Activated naive CD4-positive, alpha-beta T cell treated with anti-CD3 and anti-CD28 coated beads, Interleukin-2, amount 50 U/mL, for 72 hours (primary cell): ENCODE measurements at places on chromosomes 4 and X. TPM values are rescaled to one million over a fixed set of nuclear protein-coding genes. Genes with fewer than 3 reads are reported as not detected.

Gene CDX4
- not detected for total RNA-seq

Gene GABRE
- total RNA-seq = not detected

Gene SLC10A4
- total RNA-seq = not detected

Gene DEFB131A
- not detected for total RNA-seq

Gene FAM184B
- total RNA-seq = not detected

Gene GYG2
- total RNA-seq = not detected

GRCh38 chr4:26127851-26128337, 192.9 kb upstream of the RBPJ start:
- no peak for DNase-seq

- no peak for DNase-seq
Observed at GRCh38 chrX:46543441-46543840, 1.8 kb downstream of the ZNF674 start.

DNA sequence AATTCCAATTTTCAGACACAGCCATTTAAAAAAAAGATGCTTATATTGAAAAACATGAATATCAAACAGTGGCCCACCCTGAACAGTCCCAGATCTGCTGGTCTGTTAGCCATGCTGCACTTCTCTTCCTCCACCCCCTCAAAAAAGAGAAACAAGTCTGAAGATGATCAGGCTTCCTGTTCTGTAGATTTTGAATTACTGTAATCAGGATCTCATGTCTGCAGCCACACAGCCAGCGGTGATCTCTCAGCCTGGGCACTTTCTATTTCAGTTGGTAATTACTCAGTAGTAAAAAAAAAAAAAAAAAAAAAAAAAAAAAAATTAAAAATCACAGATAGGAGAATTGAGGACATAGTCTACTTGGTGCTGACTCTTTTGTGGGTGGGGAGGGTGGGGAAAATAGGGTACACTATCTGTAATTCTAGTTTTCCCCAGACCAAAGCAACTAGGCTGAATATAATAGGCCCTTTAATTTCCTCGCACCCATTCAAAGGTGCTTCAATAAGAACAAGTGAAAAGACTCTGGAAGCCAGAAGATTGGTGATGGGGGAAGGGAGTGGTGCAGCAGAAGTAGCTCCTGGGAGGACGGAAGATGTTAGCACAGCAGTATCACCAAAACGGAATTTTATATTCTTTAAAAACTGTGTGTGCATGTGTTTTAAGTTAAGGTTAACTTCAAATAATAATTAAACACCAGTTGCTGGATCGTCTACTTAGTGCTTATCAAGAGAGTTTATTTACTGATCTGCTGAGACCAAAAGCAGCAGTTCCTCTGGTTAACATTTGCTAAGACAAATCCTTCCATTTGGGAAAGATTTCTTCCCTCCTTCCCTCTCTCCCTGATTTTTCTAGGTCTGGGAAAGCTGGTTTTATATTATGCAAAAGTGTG, 47.0 kb downstream of the SPRY1 start:
- DNase-seq = peak; percentile 12

DNA sequence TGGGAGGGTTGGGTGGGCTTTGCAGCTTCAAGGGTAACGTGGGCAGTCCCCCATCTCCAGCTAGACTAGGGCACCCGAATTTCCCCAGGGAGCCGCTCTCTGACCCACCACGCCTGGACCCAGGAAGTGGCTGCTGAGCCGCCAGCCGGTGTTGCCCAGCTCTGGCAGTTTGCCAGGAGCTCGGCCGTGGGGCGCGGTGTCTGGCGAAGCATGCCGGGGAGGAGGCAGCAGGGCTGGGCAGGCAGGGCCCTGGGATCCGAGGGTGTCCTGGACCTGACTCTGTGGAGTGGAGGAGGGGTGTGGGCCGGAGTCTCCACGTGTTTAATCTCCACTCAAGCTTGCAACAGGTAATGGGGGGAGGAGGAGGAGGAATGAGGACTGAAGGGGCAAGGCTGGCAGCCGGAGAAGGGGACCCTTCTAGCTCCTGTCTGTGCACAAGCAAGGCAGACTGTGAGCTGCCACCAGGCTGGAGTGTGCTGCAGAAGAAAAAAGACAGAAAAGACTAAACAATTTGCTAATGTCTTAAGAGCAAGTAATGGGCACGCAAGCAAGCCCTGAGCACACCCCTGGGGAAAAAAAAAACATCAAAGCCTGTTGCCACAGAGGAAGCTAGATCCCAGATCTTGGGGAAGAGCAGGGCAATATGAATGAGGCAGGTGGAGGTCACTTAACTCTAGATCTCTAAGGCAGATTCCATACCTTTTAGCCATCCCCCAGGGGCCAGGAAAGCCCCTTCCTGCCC, 2.4 kb downstream of the LONRF3 start:
- DNase-seq = peak; percentile 55

- DNase-seq = no peak
Observed at GRCh38 chr4:148052448-148052847, 320.6 kb downstream of the ARHGAP10 start.

- no peak for DNase-seq
Observed at GRCh38 chr4:24632011-24632410, 47.7 kb upstream of the DHX15 start.

GRCh38 chrX:21586001-21586400, 72.1 kb downstream of the KLHL34 start:
- no peak for DNase-seq

GRCh38 chr4:153427363-153428071, 38.6 kb upstream of the TMEM131L start:
- DNase-seq = no peak

DNA sequence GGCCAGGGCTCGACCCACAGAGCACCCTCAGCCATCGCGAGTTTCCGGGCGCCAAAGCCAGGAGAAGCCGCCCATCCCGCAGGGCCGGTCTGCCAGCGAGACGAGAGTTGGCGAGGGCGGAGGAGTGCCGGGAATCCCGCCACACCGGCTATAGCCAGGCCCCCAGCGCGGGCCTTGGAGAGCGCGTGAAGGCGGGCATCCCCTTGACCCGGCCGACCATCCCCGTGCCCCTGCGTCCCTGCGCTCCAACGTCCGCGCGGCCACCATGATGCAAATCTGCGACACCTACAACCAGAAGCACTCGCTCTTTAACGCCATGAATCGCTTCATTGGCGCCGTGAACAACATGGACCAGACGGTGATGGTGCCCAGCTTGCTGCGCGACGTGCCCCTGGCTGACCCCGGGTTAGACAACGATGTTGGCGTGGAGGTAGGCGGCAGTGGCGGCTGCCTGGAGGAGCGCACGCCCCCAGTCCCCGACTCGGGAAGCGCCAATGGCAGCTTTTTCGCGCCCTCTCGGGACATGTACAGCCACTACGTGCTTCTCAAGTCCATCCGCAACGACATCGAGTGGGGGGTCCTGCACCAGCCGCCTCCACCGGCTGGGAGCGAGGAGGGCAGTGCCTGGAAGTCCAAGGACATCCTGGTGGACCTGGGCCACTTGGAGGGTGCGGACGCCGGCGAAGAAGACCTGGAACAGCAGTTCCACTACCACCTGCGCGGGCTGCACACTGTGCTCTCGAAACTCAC, 3.6 kb downstream of the MID1IP1 start:
- DNase-seq = peak; percentile 57

DNA sequence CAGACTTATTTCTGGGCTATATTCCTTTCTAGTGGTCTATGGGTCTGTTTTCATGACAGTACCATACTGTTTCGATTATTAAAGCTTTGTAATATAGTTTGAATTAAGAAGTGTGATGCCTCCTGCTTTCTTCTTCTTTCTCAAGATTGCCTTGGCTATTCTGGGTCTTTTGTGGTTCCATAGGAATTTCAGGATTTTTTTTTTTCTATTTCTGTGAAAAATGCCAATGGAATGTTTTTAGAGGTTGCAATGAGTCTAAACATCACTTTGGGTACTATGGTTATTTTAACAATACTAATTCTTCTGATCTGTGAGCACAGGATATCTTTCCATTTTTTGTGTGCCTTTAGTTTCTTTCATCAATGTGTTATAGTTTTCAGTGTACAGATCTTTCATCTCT, 204.3 kb upstream of the HCCS start:
- no peak for DNase-seq

DNA sequence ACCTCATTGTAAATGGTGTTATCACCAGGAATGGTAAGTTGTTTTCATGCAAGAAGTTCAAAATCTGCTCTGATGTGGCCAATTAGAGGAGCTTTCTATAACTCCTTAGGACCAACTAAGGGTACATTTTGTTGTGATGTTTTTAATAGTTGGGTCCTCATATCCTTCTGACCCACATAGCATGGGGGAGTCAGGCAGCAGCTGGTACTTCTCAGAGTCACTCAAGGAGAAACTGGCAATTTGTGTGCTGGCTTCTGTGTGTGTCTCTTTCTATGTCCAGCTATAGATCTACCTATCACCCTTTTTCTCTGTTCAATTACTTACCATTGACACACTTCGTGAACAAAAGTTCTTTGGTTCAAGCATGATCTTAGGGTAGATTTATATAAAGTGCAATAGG, 194.3 kb upstream of the TENM3 start:
- no peak for DNase-seq

DNA sequence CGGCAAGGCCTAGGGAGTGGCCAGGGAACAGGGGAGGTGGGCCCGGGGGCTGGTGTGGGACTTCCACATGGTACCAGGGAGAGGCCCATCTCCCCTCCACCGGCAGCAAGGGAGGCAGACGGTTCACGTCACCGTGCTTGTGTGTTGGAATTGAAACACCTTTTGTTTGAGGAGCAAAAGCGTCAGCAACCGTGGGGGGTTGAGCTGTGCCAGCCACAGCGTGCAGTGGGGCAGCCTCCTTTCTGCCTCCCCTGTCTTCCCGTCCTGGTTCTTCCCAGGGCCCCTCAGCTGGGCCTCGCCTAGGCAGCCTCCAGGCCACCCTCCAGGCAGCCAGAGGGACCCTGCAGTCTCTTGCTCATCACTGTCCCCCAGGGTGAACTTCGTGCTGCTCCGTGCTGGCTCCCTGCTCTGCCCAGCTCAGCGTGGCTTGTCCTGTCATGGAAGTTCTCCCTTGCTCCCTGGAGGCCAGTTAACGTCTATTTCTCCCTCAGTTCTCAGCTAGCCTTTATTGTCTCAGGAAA, 32.1 kb upstream of the HGFAC start:
- DNase-seq = peak; percentile 40

DNA sequence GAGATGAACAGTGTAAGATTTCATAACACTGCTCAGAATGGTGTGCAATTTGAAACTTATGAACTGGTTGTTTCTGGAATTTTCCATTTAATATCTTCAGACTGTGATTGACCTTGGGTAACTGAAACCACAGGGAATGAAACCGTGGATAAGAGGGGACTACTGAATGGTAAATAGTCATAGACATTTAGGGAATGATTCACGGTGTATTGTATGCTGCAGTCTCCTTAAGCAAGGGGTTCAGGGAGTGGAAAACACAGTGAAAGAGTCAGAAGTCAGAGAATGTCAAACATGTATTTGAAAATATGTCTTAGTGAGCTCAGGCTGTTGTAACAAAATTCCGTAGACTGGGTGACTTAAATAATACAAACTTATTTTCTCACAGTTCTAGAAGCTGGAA, 398.2 kb upstream of the DIPK2B start:
- DNase-seq = no peak

DNA sequence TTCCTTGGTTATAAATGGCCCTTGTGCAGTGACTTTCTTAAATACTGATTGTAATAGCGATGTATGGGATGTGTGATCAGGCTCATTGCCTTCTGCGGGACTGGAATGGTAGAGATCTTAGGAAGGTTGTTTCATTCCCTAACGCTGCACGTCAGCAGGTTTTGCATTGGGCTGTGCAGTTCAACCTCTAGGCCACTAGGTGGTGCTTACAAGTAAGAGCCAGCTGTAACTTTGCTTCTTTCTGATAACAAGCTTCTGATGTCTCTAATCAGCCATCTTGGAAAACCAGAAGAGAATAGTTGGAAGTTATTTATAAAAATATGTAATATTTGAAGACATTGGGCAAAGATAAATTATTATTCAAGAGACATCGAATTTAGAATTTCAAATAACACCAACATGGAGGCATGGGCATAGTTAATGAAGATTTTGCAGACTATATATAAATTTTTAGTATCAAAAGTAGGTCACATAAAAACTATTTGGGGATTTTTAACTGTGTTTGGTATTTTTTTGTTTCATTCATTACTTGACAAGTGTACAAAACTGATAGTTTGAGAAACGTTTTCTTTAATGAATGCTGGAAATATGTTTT, 339.7 kb upstream of the PCDH7 start:
- DNase-seq = peak; percentile 21

GRCh38 chr4:52989865-52990264, 127.7 kb downstream of the RASL11B start:
- DNase-seq = no peak

DNA sequence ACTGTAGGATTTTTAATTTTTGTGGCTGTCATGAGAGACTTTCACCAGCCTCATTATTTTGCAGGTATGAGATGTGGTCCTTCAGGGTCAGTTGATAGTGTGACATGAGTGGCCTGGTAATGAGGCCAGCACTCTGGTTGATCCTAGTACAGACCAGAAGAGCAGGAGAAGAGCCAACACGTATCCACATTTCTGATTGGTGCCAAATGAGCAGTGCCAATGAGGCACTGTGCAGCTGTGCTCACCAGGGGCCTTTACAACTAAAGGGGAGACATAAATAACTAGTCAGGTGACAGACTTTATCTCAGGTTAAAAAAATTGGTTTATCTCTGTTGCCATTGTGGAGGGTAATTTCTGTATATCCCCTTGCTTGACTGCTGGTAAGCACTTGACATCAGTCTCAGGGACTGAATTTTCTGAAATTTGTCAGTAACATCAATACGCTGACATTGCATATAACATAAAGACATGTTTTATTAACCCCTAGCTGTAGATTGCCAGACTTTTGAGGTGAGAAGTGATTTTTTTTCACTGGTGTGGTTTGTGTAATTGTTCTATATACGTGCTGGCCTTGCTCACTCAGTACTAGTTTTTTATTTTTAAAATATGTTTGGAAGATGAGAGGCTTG, 101.2 kb downstream of the AFF1 start:
- DNase-seq = no peak
